ENCODE measurements at places on chromosomes 1 and 21.

DNA sequence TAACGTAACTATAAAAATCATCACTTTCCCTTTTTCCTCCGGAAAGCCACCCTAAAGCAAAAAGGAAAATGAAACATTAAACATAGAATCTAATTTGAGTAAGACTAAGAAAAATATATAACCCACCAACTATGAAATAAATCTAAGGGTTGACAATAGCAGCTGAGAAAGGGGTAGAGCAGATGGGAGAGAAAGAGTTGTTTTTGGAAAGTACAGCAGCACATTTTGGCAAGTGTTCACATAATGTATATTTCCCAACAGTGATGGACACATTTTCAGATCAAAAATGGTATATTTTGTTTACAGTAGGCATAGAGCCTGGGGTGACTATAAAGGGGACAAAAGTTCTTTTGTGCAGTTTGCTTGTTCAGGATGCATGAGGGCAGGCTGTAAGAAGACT, 1287.4 kb upstream of the B3GALT2 start:
- DNase-seq, result no peak

- DNase-seq, result no peak
Observed at GRCh38 chr21:26227130-26227529, 56.6 kb upstream of the APP start.

- no peak for DNase-seq
Observed at GRCh38 chr1:97632776-97633175, 288.1 kb downstream of the DPYD start.

DNA sequence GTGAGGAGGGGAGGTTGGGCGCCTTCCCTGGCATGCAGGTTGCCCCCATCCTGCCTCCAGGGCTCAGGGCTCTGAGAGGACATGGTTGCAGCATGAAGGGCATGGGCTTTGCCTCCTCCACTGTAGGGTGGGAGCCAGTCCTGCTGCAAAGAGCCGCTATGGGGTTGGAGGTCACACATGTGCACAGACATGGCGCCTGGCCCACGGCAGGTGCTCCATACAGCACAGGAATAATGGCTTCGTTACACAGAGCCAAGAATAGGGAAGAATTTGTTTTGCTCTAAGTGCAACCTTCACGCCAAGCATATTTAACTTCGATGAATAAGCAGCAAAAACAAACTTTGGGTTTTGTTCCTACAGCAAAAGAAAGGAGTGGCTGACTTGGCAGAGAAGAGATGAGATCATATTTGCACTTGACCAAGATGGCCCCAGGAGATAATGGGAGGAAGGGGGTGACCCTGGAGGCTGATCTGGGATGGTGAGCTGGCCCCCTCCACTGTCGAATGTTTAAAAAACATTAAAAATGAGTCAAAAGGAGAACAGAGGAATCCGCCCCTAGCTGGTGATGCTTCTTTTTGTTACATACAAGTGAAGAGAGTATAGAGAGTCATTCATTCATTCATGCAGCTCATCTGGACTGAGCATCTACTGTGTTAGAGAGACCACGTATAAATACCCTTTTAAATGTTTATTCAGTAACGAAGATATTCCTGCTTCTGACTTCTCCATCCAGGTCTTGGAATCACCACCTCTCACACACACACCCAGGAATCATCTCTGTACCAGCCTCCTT, 12.4 kb upstream of the C2CD2 start:
- DNase-seq, result no peak

GRCh38 chr1:970242-970972, 4.1 kb downstream of the PLEKHN1 start:
- no peak for DNase-seq

GRCh38 chr1:236753516-236753915, 41.6 kb upstream of the MTR start:
- no peak for DNase-seq

GRCh38 chr1:190679044-190679443, 201.4 kb upstream of the BRINP3 start:
- no peak for DNase-seq

DNA sequence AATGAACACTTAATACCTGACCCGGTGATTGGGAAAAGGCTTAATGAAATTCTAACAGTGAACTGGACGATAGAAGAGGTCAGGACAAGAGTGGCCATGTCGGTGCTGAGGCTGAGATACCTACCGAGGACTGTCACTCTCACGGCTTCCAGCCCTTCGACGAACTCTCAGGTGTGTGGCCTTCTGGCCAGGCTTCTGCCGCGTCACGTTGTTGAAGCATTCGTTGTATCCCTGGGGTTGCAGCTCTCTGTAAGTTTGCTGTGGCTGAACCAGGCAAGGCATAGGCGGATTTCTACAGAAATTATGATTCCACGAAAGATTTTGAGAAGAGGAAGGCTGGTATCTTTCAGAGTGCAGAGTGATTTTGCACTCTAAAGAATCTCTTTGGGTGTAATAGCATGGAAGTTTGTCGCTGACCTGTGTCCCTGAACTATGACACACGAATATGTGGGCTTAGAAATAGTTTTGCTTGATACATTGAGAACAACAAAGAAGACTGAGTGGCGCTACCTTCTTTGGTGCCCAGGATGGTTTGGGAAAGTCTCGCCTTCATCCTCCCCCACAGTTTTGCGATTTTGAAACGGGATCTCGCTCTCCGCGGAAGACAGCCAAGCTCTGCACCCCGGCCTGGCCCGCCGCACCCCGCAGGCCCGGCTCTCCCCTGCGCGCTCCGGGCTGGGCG, 403 bp upstream of the EPHX4 start:
- no peak for DNase-seq

DNA sequence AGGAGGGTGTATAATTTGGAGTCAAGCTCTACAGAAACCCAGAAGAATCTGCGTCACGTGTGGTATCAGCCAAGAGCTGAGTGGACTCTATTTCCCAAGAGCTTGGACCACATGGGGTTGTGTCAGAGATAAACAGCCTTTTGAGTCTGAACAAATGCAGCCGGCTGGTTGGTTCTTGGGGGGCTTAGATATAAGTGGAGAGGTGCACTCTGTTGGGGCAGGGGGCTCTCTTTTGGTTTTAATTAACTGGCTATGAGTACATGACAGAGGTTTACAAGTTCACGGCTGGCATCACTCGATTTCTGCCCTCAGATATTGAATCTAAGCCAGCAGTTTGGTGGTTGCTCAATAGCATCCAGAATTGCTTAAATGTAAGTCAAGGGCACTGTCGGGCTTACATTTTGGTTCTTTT, 501 bp upstream of the MRAP start:
- no peak for DNase-seq

GRCh38 chr1:214897581-214897980, 185.0 kb upstream of the KCNK2 start:
- DNase-seq, result no peak

DNA sequence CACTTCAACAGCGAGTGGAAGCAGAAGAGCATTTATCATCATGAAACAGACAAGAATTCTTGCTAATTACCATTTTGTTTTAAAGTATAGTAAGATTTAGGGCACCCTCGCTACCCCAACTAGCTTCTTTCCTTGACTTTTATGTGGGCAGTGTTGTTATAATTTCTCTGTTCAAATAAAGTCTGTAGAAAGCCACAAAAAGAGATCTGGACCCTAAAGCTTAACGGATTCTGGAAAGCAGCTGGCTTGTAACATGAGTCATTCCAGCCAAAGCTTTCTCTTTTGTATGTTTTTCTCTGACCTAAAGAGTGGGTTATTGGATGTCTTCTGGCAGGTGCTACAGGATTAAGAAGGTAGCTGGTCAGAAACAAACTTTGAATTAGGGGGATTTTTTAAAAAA, 37.4 kb downstream of the RUNX1 start:
- no peak for DNase-seq

DNA sequence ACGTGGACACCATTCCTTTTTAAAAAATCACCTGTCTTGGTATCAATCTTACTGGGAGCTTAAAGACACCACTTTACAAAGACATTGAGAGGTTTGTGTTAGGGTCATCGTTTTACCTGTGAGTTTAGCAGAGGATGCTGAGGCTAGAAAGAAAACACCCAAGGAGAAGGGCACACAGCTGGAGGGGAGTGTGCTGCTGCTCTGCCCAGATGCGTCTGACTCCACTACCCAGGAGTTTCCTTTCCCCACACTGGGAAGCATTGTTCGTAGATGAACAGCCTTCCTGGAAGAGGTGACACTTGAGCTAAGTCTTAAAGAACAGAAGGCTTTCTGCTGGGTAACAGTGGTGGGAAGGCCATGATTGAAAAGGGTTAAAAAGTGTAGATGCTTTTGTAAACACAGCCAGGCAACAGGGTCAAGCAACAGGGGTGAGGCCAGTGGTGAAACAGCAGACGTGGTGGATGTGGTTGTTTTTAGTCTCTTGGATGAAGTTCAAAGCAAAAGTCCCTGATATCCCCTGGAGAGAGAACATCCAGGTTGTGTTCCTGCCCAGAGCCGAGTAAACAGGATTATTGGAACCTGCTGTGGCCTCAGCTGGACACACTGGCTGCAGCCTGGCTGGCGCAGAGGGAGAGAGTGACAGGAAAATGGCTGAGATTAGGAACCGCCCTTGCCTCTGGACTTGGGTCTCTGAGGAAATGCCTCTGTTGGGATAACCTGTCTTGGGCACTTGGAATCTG, 198.6 kb upstream of the JUN start:
- DNase-seq, result no peak

DNA sequence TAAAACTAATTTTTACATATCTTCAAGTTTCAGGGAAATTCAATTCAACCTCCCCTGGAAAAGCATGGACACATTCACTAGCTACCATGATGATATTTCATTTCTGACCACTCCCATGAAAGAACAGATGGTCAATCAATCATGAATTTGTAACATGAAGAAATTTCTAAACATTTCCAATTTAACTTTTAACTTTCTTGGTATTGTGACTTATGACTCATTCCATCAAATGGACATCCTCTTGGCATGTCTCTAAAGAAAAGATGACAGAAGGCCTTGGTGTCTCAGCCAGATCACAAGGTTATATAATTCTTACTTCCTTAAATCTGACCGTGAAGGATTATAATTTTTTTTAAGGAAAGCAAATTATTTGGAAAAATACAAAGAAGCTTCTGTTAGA, 10.5 kb upstream of the MCOLN3 start:
- DNase-seq, result no peak

DNA sequence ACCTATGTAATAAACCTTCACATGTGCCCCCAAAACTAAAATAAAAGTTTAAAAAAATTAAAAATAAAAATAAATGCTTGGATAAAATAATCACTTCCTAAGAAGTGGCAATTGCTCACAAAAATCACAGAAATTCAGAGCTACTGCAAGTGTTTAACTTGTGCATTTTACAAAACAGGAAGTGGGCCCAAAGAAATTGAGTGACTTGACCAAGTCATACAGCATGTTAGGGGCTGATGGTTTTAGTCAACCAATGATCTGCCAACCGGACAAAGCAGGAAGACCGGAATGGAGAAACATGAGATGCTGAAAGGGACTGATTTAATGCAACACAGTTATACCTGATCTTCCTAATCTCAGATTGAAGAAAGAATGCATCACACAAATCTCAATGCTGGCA, 96.5 kb downstream of the SMYD2 start:
- DNase-seq, result no peak

GRCh38 chr1:103469801-103470200, 55.7 kb upstream of the RNPC3 start:
- no peak for DNase-seq

GRCh38 chr1:199272139-199272544, 633.3 kb downstream of the PTPRC start:
- DNase-seq, result no peak

DNA sequence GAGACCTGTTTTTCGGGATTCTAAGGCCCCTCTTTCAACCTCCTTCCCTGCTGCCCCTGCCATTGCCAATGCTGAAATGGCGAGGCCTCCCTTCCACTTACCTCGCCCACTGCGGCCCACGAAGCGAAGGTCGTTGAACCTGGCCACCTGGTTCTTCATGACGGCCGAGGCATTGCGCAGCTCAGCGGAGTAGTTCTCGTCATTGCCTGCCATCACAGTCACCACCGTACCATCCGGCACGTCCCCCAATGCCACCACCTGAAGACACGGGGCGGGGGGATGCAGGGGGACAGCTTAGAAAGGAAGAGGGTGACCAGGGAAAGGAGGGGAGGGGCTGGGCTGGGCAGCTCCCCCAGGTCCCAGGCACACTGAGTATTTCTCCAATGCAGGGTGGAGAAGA, 2.6 kb downstream of the RUNX3 start:
- no peak for DNase-seq

GRCh38 chr1:162328512-162328911, 48.1 kb downstream of the SPATA46 start:
- DNase-seq, result no peak

GRCh38 chr21:38234395-38235142, 22.2 kb upstream of the KCNJ15 start:
- DNase-seq, result no peak

GRCh38 chr1:117138561-117138960, 17.0 kb upstream of the TRIM45 start:
- no peak for DNase-seq

- DNase-seq, result no peak
Observed at GRCh38 chr1:214018386-214019268, 30.9 kb downstream of the PROX1 start.

- DNase-seq, result no peak
Observed at GRCh38 chr1:57340334-57341070, 83.4 kb downstream of the DAB1 start.

DNA sequence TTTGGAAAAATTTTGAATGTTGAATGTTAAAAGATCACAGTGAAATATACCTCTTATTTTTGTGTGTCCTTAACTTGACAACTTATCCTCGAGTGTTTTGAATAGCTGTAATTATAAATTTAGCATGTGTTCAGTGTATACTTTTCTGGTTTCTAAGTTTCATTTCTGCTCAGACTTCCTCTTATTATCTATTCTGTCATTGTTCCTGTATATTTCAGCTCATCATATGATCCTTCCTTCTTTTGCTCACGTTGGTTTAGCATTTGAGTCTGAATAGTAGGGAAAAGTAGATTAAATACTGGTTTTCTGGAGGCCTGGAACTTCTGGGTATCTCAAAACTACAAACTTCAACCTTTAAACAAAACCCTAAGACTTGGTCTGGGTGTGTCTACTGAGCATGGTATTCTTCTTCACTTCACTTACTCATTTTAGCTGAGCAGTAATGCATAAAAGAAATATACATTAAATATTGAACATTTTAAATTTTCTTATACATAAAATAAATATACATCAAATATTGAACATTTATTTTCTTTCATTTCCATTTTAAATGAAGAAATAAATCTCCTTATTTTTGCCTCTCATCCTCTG, 3.3 kb upstream of the ATP6V1G3 start:
- no peak for DNase-seq

- no peak for DNase-seq
Observed at GRCh38 chr1:186977266-186977957, 148.7 kb downstream of the PLA2G4A start.
